Upper lobe of right lung (tissue), 1 donor: ENCODE measurements at places on chromosomes 5 and 9. TPM values are rescaled to one million over a fixed set of nuclear protein-coding genes. Genes with fewer than 3 reads are reported as not detected.
A peak's percentile ranks its signal among the peaks of the same experiment; 100 is the strongest.

DNA sequence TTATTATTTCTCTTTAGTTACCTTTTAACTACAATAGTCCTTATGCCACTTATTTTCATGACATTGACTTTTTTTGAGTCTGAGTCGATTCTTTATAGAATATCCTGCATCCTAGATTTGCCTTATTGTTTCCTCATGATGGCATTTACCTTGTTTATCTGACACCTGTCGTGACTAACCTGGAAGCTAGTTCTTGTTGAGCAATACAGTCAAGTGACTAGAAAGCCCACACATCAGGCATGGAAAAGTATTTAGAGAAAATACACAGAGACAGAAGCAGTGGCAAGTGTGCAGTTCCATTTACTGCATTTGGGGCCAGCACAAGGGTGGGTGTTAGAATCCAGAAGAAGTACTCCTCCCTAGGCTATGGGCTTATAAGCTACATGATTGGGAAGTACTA lies 97.8 kb downstream of the ERMP1 start:
- H3K27me3 ChIP-seq: no peaks in the 10 kb centered on the region
- H3K36me3 ChIP-seq: peaks cover 15% of the 10 kb centered on the region
- DNase-seq: no peak
- no peaks in the 10 kb centered on the region for H3K4me1 ChIP-seq

The FIBCD1 gene
- 2.7 TPM for total RNA-seq

DNA sequence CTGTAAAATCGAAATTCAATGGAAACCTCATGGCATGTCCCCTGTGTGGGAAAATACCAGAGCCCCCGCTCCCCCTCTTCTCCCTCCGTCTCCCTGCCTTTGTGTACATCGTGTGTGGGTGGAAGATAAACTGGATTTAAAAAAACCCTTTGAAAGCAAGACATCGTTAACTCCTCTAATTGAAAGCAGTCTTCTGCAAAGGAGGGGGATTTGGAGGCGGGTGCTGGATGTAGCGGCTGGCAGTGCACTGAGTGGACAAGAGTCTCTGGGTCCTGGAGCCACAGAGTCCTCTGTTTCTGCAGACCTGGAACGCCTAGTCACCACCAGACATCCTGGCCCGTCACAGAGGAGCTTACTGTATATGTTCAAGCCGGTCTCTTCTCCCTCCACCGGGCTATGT lies 169.4 kb downstream of the PAPPA start:
- H3K4me3 ChIP-seq: no peak overlapping the region
- no peak for DNase-seq
- no peaks in the 10 kb centered on the region for H3K36me3 ChIP-seq
- no peak overlapping the region for H3K27ac ChIP-seq

The IL5 gene
- not detected for total RNA-seq

- H3K27ac ChIP-seq: no peak overlapping the region
- H3K4me1 ChIP-seq: peaks cover 3% of the 10 kb centered on the region
- no peak overlapping the region for H3K4me3 ChIP-seq
- H3K36me3 ChIP-seq: no peaks in the 10 kb centered on the region
- no peak for DNase-seq
Measured at GRCh38 chr9:114938687-114939575, 8.5 kb upstream of the TNFSF8 start.

The NMUR2 gene
- 2.1 TPM for total RNA-seq

- H3K27me3 ChIP-seq: no peaks in the 10 kb centered on the region
- no peaks in the 10 kb centered on the region for H3K36me3 ChIP-seq
- H3K27ac ChIP-seq: no peak overlapping the region
- no peak overlapping the region for H3K4me3 ChIP-seq
- H3K4me1 ChIP-seq: peaks cover 10% of the 10 kb centered on the region
Measured at GRCh38 chr5:135228222-135228621, 170.8 kb downstream of the MACROH2A1 start.

GRCh38 chr5:102819634-102820033 lies 64.5 kb downstream of the PAM start:
- no peaks in the 10 kb centered on the region for H3K27me3 ChIP-seq
- H3K36me3 ChIP-seq: no peaks in the 10 kb centered on the region
- no peak overlapping the region for H3K4me3 ChIP-seq
- DNase-seq: no peak

- H3K4me1 ChIP-seq: peaks cover 6% of the 10 kb centered on the region
- peaks cover 6% of the 10 kb centered on the region for H3K27me3 ChIP-seq
- peak within 1 kb of the TSS; percentile 87 for H3K27ac ChIP-seq
Measured at GRCh38 chr5:112419164-112419985, at the start of gene EPB41L4A. Gene EPB41L4A (minus strand): TSS chr5:112419277. CDS start chr5:112419039, 238 bp downstream.

- no peak overlapping the region for H3K4me3 ChIP-seq
- no peaks in the 10 kb centered on the region for H3K27me3 ChIP-seq
- peak overlapping the region; percentile 28 for H3K27ac ChIP-seq
- DNase-seq: no peak
- H3K36me3 ChIP-seq: no peaks in the 10 kb centered on the region
Measured at GRCh38 chr5:158777647-158778350, 321.9 kb downstream of the EBF1 start.

GRCh38 chr9:135555203-135555602 lies 6.4 kb upstream of the PAEP start:
- no peaks in the 10 kb centered on the region for H3K27me3 ChIP-seq
- H3K36me3 ChIP-seq: no peaks in the 10 kb centered on the region
- no peak overlapping the region for H3K4me3 ChIP-seq
- DNase-seq: peak; percentile 42

DNA sequence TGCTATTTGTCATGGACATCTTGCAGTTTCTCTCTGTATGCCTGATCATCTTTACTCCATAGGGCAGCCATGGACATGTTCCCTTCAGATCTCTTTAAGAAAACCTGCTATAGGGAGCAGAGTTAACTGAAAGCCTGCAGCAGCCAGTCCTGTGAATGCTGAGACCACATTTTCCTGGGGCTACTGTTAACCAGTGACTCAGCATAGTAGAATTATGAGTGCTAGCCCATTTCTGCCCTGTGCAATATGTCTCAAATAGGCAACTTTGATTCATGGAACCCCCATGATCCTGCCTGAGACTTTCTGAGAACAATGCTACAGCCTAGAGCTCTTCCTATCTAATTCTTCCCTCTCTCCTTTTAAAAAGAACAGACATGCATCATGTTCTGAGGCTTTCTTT lies 624.2 kb downstream of the CHSY3 start:
- H3K36me3 ChIP-seq: no peaks in the 10 kb centered on the region
- no peaks in the 10 kb centered on the region for H3K27me3 ChIP-seq
- no peak overlapping the region for H3K4me3 ChIP-seq
- no peaks in the 10 kb centered on the region for H3K4me1 ChIP-seq
- no peak for DNase-seq

GRCh38 chr5:22351178-22351577 lies 502.0 kb downstream of the CDH12 start:
- no peak overlapping the region for H3K4me3 ChIP-seq
- no peaks in the 10 kb centered on the region for H3K4me1 ChIP-seq
- H3K27ac ChIP-seq: no peak overlapping the region
- no peak for DNase-seq
- H3K27me3 ChIP-seq: no peaks in the 10 kb centered on the region

The ACTBL2 gene
- not detected for total RNA-seq

GRCh38 chr9:15220658-15221318 lies 86.2 kb downstream of the TTC39B start:
- no peak overlapping the region for H3K27ac ChIP-seq
- no peak for DNase-seq
- peaks cover 7% of the 10 kb centered on the region for H3K36me3 ChIP-seq
- peaks cover 15% of the 10 kb centered on the region for H3K4me1 ChIP-seq

DNA sequence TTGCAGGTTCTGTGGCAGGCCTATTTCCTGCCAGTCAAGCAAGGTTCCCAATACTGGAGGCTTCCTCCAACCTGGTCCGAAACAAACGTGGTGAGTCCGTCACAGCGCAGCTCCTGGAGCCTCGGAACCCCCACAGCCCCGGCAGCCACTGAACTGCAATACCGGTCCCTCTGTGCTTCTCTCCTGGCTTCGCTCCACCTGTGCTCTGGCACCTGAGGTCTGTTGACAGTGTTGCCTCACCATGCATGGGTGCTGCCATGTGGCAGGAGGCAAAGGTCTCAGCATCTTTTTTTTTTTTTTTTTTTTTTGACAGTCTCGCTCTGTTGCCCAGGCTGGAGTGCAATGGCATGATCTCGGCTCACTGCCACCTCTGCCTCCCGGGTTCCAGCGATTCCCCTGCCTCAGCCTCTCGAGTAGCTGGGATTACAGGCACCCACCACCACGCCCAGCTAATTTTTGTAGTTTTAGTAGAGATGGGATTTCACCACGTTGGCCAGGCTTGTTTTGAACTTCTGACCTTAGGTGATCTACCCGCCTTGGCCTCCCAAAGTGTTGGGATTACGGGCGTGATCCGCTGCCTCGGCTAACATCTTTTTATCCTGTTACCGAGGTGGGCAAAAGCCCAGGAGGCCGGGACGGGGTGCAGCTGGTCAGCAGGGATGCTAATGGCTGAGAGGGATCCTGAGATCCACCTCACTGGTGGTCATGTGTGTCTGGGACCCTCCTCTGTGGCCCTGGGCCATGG lies 57.1 kb upstream of the RNU6ATAC start:
- H3K36me3 ChIP-seq: no peaks in the 10 kb centered on the region
- no peak overlapping the region for H3K4me3 ChIP-seq
- peaks cover 4% of the 10 kb centered on the region for H3K4me1 ChIP-seq
- H3K27me3 ChIP-seq: no peaks in the 10 kb centered on the region
- DNase-seq: peak; percentile 51
- no peak overlapping the region for H3K27ac ChIP-seq

DNA sequence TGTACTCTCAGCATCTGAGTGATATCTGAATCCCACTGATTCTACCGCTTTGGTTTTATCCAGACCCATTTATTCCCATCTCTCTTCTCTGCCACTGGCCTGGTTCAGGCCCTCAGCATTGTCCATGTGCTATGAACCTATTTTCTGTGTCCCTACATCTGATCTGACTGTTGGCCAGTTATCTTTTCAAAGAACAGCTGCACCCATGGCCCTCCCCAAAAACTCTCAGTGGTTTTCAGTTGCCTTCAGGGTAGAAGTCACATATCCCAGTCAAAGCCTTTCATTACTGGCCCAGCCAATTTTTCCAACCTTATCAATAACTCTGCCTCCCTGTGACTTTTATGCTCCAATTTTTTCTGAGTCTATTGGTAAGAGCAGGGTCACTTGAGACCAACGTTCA lies 297.0 kb downstream of the TRIM32 start:
- no peaks in the 10 kb centered on the region for H3K4me1 ChIP-seq
- no peaks in the 10 kb centered on the region for H3K27me3 ChIP-seq
- H3K36me3 ChIP-seq: no peaks in the 10 kb centered on the region
- no peak overlapping the region for H3K4me3 ChIP-seq
- no peak for DNase-seq
- no peak overlapping the region for H3K27ac ChIP-seq

The PCDHGA10 gene
- total RNA-seq: 6.2 TPM

The PCDHB6 gene
- 0.75 TPM for total RNA-seq

DNA sequence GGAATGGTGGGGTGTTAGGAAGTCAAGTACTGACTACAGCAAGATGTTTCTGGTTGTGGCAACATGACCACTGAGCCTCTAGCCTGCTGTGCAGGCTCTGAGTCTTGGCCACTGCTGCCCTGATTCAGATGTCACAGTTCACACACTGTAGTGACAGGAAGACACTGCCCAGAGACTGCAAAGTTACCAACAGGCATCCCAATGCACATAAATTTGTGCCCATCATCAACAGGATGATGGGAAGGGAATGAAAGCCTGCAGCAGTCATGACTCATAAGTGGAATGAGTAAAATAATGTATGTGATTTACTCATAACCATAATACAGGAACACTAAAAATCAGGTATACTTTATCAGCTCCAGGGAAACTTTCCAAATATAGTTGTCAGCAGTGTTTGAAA lies 251.6 kb upstream of the HAPLN1 start:
- no peaks in the 10 kb centered on the region for H3K27me3 ChIP-seq
- no peaks in the 10 kb centered on the region for H3K36me3 ChIP-seq
- no peak for DNase-seq
- H3K4me3 ChIP-seq: no peak overlapping the region
- no peak overlapping the region for H3K27ac ChIP-seq

DNA sequence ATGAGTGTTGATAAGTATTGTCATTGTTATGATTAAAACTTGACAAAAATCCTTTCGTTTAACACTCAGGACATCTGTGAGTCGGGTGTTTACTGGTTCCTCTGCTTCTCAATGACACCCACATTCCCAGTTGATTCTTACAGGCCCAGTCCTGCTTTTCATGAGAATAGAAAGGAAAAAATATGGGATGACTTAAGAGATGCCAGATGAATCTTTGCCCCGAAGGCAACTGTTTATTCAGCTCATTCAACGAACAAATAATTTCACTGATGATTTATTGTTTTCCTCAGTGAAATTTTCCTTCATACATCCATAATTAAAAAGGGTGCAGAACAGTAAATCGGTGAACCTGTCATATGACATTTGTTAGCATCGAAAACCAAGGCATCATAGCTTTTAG lies 452.4 kb upstream of the WWC1 start:
- H3K4me3 ChIP-seq: no peak overlapping the region
- no peak for DNase-seq
- no peaks in the 10 kb centered on the region for H3K4me1 ChIP-seq
- no peaks in the 10 kb centered on the region for H3K27me3 ChIP-seq
- no peak overlapping the region for H3K27ac ChIP-seq

The PKD2L2 gene
- not detected for total RNA-seq

- DNase-seq: no peak
- peaks cover 5% of the 10 kb centered on the region for H3K36me3 ChIP-seq
- no peaks in the 10 kb centered on the region for H3K27me3 ChIP-seq
- H3K27ac ChIP-seq: no peak overlapping the region
- H3K4me3 ChIP-seq: no peak overlapping the region
Measured at GRCh38 chr9:122088880-122089706, 4.0 kb downstream of the TTLL11 start.

DNA sequence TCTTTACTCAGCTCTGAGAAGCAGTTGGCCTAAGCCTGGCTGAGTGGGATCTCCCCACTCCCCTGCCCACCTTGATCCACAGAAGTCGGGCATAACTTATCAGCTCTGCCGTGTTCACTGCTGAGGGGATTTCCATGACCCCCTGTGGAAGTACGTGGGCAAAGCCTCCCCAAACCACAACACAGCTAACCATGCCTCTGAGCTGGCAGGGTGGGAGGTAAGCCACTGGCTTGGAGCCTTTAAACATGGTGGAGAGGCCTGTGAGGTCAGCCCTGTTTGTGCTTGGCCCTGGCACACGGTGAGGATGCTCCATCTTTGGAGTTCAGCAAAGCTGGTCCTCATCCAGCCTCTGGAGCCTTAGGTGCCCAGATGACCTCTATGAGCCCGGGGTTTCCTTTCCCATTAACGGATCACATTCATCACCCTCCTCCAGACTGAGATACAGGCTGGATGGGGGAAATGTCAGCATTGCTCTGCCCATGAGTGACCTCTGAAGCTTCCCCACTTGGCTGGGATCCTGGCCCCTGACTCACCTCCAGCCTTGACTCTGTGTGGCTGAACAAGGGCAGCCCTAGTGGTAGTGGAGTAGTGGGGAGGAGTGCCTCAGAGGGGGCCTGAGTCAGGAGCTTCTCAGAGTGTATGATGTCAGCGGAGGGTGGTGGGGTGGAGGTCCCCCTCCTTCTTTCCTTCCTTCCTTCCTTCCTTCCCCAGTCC lies 6.2 kb downstream of the PDLIM4 start:
- no peaks in the 10 kb centered on the region for H3K36me3 ChIP-seq
- H3K27me3 ChIP-seq: no peaks in the 10 kb centered on the region
- no peak overlapping the region for H3K4me3 ChIP-seq

The PCDHGA11 gene
- total RNA-seq: 2.6 TPM

- no peaks in the 10 kb centered on the region for H3K27me3 ChIP-seq
- DNase-seq: no peak
- no peak overlapping the region for H3K27ac ChIP-seq
- H3K4me1 ChIP-seq: peaks cover 4% of the 10 kb centered on the region
- no peak overlapping the region for H3K4me3 ChIP-seq
Measured at GRCh38 chr9:136857166-136857565, 5.0 kb downstream of the MAMDC4 start.

GRCh38 chr9:36074870-36075532 lies 38.3 kb downstream of the RECK start:
- H3K4me1 ChIP-seq: peaks cover 14% of the 10 kb centered on the region
- H3K36me3 ChIP-seq: no peaks in the 10 kb centered on the region
- H3K27ac ChIP-seq: no peak overlapping the region

The ARID3C gene
- total RNA-seq: not detected

The HTR1A gene
- total RNA-seq: not detected
